ENCODE measurements at places on chromosomes 3 and 15. TPM values are rescaled to one million over a fixed set of nuclear protein-coding genes. Genes with fewer than 3 reads are reported as not detected.

Gene LRTM1
- not detected for total RNA-seq

Gene GSK3B
- 59.1 TPM for total RNA-seq

Gene C15orf62
- not detected for total RNA-seq

Gene TMEM44
- 9.4 TPM for total RNA-seq

Gene ACY1
- not detected for total RNA-seq

Gene DUOXA2
- 1.3 TPM for total RNA-seq

Gene SPINK8
- not detected for total RNA-seq

Gene GPR62
- not detected for total RNA-seq

Gene LYSMD2
- 24.9 TPM for total RNA-seq

Gene OXTR
- not detected for total RNA-seq

Gene PLA2G4F
- total RNA-seq: 12.9 TPM

Gene SPATA12
- not detected for total RNA-seq

Gene SERPINI2
- 1.3 TPM for total RNA-seq

Gene ECE2
- total RNA-seq: not detected

Gene DGKG
- total RNA-seq: 26.3 TPM

Data from stomach (tissue), 19 donors.